ENCODE measurements at places on chromosomes 1 and 21.

DNA sequence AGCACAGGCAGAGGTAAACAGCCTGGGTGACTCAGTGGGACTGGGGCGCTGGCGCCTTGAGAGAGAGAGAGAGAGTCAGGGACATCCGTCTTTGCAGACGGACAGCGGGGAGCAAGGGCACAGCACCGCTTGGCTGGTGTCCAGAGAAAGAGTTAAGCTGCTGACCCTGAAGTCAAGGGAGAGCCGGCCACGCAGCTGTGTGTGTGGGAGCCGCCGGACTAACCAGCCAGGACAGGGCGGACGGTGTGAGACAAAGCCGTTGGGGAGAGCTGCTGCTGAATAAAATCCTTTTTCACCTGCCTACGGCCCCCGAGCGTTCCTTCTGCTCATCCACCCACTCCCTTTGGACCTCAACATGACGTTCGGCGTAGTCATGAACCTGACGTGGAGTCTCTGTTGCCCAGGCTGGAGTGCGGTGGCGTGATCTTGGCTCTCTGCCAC is 14.5 kb downstream of the CFAP74 start:
- no peak for DNase-seq

DNA sequence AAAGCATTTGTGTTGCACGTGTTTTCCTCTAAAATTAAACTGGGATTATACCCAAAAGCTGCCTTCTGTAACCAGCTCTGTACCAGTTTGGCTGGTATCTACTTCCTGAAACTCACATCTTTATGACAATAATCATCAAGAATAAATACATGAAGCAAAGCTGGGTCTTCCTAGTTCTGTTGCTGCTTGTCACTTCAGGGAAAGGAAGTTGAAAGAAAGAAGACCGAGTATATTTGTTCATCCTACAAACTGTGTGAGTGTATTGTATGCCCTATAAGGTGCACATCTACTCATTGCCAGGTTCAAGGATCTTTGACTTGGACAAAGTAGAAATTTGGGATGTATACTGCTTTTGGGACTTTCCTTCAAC is 29.1 kb upstream of the IFNGR2 start:
- no peak for DNase-seq

DNA sequence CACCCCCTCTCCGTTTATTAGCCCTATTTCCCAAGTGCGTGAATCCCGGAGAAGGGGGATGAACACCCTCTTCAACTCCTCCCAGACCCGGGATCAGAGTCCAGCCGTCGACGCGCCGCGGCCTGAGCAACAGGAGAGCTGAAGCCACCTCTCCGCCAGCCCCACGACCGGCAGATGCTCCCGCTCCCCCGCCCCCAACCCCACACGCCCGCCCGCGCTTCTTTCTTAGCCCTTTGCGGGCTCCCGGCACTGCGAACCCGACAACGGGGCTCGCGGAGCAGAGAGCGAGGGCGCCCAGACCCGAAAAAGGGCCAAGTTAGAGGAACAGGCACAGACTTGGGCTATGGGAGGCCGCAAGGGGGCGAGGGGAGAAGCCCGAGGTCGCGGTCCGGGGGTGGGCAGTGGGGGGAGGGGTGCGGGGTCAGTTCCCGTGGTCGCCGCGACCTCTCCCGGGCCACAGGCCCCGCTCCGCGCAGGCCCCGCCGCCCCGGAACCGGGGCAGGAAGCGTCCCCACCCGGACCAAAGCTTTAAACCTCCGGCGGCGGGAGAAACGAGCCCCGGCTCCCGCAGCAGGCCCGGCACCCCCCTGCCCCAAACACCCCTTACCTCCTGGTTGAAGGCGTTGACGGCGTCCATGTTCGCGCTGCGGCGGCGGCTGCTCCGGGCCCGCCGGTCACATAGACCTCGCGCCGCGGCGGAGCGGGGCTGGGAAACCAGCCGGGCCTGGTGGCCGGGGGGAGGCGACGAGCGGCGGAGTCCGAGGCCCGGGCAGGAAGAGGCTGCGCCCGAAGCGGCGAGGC is 662 bp downstream of the SCAF4 start:
- no peak for DNase-seq

GRCh38 chr1:236753516-236753915 is 41.6 kb upstream of the MTR start:
- DNase-seq = no peak

DNA sequence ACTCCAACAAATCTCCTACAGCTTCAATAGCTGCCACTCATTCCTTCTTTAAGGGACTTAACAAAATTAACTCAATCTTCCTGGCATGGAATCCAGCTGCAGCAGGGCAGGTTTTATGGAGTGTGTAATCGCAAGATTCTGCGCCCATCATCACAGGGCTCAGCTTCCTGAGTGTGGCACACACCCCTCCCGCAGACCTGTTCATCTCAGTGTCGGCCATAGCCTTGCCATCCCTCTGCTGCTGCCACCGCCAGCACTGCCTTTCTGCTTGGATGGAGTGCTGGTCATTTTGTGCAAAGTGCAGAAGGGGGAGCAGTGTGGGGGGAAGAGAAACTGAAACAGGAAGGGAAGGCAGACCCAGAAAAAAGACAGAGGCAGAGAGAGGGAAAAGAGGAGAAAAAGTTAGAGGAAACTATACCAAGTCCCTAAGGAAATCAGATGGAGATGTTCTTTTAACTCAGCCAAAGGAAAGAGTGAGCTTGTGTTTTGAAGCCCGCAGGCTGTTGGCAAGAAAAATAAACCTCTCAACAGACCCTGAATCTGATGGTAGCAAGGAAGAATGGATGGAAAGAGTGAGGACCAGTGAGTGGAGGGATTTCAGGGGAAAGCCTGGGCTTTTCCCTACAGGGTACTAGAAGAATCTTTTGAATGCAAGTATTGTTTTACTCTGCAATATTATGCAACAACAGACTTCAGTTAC is 324.2 kb downstream of the SEC16B start:
- no peak for DNase-seq

GRCh38 chr1:182338806-182339370 is 52.7 kb downstream of the GLUL start:
- DNase-seq = no peak

DNA sequence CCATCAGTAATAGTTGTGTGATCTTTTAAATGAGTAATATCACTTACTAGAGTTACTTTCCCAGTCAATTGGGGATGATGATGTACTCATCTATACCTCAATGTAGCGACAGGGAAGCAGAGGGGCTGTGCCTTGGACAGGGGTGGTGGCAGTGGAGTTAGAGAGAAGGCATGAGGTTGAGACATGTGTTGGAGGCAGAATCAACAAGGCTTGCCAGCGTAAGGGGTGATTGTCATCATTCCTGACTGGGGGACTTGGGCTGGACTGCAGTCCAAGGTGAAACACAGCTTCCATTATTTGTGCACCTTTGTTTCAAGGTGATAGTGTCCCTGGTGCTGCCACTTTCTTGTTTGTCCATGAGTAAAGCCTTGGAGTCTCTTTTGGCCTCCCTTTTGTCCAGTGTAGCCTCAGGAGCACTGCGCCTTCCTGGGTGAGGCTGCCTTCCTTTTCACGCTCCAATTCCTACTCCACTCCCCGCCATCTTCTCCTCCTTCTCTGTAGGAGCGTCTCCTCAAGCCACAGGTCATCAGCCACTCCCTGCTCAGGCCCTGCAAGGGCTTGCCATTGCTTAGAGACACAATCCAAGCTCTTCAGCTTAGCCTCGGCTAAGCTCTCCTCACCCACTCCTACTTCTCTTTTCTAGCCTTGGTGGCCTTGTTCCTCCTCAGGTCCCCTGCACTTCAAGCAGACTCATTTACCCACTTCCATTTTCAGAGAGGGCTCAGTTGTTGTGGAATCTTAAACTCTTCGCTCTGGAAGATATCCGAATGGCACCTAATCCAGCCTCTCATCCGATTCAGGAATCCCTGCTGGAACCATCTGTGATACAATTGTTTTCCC is 77.6 kb upstream of the CD34 start:
- no peak for DNase-seq

DNA sequence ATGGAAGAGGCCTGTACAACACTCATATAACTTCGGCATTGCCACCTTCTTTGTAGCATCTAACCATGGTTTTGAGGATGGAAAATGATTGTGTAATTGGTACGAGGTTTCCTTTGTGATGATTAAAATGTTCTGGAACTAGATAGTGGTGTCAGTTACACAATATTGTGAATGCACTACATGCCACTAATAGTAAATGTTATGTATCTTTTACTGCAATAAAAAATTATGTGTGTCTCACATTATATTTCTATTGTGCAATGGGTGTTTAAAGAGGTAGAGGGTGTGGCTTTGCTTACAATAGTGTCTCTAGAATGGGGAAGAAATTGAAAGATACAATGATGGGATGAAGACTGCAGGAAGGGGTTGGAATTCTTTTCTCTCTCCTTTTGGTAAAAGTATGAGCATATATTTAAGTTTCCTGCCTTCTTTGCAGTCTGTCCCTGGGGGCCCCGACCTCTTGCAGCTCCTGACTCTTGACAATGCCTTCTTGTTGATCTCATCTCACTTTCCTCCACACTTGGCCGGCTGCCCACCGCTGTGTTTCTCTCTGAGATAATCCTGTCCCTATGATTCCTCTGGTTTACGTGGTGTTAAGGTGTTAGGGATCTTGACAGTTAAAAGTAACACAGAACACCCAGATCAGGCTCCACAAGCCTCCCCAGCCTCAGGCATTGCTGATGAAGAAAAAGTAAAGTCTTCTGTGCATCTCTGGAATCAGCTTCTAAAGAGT is 39.3 kb downstream of the MTARC1 start:
- DNase-seq = no peak

GRCh38 chr1:78121710-78122109 is 75.9 kb downstream of the GIPC2 start:
- no peak for DNase-seq

DNA sequence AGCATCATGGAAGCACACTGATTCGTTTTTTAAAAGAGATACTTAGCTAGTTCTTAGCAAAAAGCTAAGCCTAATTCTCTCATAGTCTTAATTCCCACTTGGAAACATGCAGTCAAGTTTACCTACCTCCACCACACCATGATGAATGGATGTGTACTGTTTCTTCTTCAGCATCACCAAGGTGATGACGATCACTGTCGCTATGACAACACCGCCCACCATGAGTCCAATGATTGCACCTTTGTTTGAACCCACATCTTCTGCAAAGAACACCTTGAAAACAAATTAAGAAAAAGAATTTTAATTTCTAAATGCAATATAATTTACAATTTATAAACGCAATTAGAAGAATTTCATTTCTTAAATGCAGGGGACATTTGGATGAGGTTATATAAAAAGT is 156.8 kb downstream of the GABPA start:
- no peak for DNase-seq

DNA sequence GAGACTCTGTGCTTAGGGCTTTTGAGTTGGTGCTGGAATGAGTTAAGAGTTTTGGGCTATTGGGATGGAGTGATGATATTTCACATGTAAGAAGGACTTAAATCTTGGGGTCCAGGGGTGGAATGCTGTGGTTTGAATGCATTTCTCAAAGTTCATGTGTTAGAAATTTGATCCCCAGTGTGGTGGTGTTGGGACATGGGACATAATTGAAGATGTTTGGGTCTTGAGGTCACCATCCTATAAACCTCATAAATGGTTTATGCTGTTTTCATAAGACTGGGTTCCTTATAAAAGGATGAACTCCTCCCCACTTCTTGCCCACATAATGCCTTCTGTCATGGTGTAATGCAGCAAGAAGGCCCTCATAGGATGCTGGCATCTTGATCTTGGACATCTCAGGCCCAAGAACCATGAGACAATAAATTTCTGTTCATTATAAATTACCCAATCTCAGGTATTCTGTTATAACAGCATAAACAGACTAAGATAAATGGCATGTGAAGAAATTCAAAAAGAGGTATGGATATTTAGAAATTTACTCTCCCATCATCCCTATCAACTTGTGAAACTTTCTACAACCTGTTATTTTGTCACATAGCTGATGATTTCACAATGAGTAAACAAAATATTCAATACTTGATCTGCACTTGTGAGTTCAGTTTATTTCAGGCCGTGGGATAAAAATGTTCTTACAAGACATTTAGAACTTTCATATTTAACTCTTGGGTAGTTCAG is 48.0 kb upstream of the NEK7 start:
- no peak for DNase-seq

DNA sequence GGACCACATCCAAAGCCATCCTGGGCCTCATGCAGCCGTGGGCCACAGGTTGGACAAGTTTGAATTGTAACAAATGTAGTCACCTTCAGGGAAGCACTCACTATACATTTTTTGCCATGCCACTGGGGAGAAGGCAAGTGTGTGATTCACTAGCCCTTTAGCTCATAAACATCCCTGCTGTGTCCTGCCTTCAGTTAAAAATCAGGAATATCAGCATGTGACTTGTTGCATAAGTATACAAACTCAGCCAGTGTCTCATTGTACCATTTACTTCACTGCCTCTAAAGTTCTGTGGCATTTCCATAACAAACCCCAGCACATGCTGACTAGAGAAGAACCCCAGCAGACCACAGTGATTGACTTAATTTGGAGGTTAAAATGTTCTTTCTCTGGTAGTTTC is 142.0 kb upstream of the C1orf105 start:
- no peak for DNase-seq

DNA sequence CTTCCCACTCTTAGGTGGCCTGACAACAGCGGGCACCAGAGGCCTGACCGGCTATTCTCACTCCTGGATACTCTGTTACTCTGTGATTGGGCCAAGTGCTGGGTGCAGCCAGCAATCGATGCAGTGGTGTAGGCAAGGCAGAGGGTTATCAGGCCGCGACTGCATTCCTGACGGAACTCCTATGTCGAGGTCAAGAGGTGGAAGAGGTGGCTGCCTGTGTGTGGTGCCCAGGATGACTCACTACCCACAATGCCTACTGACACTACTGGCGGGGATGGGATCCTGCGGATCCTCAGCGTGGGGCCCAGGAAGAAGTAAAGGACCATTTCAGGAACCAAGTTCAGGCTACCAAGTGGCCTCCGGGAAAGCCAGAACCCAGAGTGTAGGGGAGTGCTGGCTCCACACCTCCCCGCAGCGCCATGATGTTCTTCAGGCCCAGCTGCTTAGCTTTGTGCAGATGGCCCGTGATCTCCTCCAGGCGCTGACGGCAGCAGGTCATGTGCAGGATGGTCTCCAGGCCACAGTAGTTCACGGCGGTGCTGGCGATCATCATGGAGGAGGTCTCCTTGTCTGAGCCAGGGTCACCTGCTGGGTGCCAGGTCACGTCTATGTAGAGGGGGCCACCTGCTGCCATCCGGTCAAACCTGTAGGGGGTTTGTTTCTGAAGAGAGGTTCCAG is 4.9 kb downstream of the MTHFR start:
- DNase-seq = no peak

DNA sequence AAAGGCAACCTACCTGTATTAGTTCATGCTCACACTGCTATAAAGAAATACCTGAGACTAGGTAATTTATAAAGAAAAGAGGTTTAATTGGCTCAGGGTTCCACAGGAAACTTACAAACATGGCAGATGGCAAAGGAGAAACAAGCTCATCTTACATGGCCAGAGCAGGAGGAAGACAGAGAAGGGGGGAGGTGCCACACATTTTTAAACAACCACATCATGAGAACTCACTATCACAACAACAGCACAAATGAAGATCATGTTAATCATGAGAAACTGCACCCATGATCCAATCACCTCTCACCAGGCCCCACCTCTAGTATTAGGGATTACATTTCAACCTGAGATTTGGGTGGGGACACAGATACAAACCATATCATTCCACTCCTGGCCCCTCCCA is 90.6 kb upstream of the KCTD3 start:
- DNase-seq = no peak

- no peak for DNase-seq
These were observed 7.0 kb downstream of the ENSA start for GRCh38 chr1:150622303-150622975.

- no peak for DNase-seq
These were observed 59.9 kb downstream of the TOR3A start for GRCh38 chr1:179141592-179142251.

GRCh38 chr1:111270771-111271463 is 19.7 kb upstream of the CHIA start:
- DNase-seq = no peak

- no peak for DNase-seq
These were observed 53.3 kb upstream of the GJA8 start for GRCh38 chr1:147849098-147849895.
